Epithelial cell of esophagus (primary cell): ENCODE measurements at places on chromosomes 1 and 21.

GRCh38 chr1:53378061-53378460 lies 50.2 kb upstream of the LRP8 start:
- no peak for DNase-seq

GRCh38 chr1:38529391-38529790 lies 330.2 kb downstream of the RRAGC start:
- DNase-seq = no peak

- no peak for DNase-seq
Measured at GRCh38 chr1:36440646-36441045, 9.6 kb downstream of the OSCP1 start.

- peak; percentile 54 for DNase-seq
Measured at GRCh38 chr1:226737819-226738420, 1.2 kb downstream of the ITPKB start.

DNA sequence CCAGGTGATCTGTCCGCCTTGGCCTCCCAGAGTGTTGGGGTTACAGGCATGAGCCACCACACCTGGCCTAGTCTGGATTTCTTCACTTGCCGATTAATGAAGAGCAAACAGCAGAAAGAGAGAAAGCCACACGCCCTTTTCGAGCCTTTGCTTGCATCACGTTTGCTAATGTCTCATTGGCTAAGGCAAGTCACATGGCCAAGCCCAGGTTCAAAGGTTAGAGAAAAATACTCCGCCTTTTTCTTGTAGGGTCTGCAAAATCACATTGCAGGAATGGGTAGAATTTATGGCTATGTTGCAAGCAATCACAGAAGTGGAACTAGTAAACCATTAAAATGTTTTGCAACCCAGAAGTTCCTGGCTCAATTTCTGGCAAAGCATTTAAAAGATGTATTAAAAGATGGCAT lies 26.8 kb upstream of the BACH1 start:
- no peak for DNase-seq

DNA sequence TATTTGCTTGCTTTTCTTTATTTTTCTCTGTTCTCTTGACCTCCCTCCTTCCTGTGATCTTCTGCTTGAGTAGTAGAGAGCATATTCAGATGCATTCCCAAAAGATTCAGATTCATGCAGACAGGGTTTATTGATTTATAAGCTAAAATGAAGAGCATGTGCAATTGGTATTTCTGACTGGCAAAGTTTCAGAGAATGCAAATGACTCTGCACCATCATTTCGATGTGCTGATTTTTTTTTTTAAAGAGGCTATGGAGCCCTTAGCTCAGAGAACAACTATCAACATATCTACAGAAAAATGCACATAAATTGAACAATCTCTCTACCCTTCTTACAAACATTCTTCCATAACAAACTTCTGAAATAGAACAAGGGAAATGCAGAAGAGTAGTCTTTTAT lies 312.0 kb downstream of the VAV3 start:
- no peak for DNase-seq

GRCh38 chr1:31297277-31298247 lies 730 bp downstream of the ZCCHC17 start:
- peak; percentile 83 for DNase-seq

DNA sequence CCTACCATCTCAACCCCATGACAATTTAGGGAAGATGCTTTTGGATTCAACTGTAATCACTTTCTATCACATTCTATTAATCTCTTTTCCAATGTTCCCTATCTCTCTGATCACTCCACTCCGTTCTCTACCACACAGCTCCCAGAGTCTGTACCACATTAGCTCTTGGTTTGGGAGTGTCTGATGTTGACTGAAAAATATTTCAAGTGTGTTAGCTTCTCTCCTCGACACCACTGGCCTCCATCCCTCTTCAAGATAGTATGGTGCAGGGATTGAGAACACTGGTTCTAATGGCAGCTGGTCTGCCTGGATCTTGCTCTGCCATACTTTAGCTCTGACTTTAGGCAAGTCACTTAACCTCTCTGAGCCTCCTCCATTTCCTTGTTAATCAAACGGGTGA lies 39.9 kb downstream of the ATP1A1 start:
- no peak for DNase-seq

- no peak for DNase-seq
Measured at GRCh38 chr1:161421456-161421855, 53.8 kb upstream of the CFAP126 start.

- DNase-seq = peak; percentile 35
Measured at GRCh38 chr1:218478336-218478735, 133.2 kb downstream of the TGFB2 start.

DNA sequence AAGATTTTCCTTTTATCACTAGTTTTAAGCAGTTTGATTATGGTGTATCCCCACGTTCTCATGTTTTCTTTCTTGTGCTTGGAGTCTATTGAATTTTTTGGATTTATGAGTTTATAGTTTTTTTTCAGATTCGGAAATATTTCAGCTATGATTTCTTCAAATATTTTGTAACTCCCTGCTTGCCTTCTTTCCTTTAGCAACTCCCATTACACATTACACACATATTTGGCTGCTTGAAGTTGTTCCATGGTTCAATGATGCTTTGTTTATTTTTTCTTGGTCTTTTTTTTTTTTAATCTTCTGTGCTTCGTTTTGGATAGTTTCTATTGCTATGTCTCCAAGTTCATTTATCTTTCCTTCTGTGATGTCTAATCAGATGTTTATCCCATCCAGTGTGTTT lies 48.5 kb upstream of the WARS2 start:
- DNase-seq = no peak

- no peak for DNase-seq
Measured at GRCh38 chr1:112399456-112399855, 3.4 kb downstream of the CTTNBP2NL start.

DNA sequence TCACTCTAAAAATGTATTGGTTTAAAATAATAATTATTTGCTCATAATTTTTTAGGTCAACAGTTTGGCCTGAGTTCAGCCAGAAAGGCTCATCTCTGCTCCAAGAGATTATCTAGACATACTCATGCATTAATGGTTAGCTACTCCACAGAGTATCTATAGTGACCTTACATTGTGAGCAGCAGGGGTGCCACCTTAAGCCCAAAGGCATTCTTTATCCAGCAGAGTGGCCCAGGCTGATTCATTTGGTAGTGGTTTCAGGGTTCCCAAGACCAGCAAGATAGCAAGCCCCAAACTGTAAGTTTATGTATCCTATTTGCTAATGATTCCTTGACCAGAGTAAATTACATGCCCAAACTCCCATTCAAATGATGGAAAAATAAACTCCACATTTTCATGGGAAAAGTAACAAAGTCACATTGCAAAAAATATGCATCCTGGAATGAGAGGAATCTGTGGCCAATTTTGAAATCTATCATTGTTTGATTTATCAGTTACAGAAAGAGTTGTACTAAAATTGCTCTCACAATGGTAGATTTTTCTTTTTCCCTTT lies 182.6 kb upstream of the KCNK2 start:
- DNase-seq = no peak

- DNase-seq = peak; percentile 75
Measured at GRCh38 chr21:28229814-28230213, 762.9 kb downstream of the LTN1 start.

- DNase-seq = peak; percentile 4
Measured at GRCh38 chr1:5620997-5621396, 371.2 kb downstream of the NPHP4 start.

- DNase-seq = no peak
Measured at GRCh38 chr1:167084757-167085156, 5.4 kb downstream of the GPA33 start.

DNA sequence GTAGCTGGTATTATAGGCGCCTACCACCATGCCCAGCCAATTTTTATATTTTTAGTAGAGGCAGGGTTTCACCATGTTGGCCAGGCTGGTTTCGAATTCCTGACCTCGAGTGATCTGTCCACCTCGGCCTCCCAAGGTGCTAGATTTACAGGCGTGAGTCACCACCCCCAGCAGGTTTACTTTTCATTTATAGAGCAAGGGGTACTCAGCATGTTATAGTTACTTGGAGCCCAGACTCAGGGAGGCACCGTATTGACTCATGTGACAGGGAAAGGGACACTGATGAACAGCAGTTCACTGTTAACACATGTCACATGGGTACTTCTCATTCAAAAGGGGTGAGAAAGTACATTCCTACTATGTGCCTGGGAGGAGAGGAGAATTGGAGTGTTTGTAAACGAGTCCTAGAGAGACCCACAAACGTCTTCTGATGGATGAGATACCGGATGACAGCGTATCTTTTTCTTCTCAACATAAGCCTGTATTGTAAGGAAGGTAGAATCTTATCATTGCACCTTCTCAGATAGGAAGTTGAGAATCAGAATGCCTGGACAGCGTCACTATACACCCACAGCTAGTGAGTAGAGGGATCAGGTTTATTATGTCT lies 510.0 kb downstream of the USP25 start:
- DNase-seq = no peak

- DNase-seq = no peak
Measured at GRCh38 chr21:21807598-21807903, 809.3 kb downstream of the NCAM2 start.

- DNase-seq = peak; percentile 63
Measured at GRCh38 chr1:218463194-218464156, 118.3 kb downstream of the TGFB2 start.

DNA sequence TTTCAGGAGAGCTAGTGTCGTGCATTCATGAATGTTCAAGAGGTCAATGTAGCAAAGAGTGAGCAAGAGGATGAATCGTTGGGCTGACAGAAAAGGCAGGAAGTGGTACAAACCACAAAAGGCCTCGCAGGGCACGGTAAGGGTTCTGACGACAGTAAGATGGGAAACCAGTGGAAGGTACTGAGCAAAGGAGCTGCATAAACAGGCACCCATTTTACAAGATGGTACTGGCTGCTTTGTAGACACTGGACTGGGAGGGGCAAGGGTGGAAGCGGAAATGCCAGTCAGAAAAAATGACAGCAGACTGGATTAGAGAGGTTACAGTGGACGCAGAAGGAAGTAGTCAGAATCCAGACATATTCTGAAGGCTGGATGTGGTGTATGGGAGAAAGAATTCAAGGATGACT lies 123.5 kb downstream of the PTPN14 start:
- peak; percentile 95 for DNase-seq

- DNase-seq = no peak
Measured at GRCh38 chr1:35708441-35708921, 10.2 kb downstream of the C1orf216 start.

DNA sequence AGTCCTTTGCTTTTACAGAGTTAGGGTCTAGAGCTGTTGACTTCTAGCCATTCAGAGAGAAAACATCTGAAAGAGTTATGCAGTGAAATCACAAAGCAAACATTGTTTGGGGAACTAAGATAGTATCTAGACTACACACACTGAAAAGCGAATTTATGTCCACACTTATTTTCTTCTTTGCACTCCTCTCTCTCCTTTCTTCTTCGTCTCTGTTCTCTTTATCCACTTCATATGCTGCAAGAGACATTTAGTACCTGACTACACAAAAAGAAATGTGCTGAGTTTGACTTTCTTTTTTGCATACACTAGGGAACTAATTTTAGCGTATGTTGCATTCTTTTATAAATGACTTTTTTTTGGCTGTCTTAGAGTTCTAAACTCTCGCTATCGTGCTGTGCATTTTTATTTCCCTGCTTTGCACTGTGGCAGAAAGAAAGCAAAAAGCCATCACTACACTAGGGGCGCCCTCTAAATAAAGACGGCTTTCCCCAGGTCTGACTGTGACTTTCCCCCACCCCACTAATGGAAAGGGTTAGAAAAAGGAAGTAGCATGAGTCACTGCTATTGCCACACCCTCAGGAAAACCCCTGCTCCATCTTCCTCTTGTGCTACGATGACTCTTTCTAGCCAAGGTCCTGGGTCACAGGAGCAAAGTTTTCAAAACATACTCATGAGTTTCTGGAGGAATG lies 65.7 kb downstream of the MAP3K7CL start:
- DNase-seq = peak; percentile 94

- no peak for DNase-seq
Measured at GRCh38 chr1:70934194-70934961, 113.2 kb downstream of the PTGER3 start.

DNA sequence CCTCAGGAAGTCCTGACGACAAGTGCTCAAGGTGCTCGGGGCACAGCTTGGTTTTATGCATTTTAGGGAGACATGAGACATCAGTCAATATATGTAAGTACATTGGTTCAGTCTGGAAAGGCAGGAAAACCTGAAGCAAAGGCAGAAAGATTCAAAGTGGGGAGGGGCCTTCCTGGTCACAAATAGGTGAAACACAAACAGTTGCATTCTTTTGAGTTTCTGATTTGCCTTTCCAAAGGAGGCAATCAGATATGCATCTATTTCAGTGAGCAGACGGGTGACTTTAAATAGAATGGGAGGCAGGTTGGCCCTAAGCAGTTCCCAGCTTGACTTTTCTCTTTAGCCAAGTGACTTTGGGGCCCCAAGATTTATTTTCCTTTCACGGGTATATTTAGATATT lies 8.9 kb upstream of the RNF187 start:
- no peak for DNase-seq

DNA sequence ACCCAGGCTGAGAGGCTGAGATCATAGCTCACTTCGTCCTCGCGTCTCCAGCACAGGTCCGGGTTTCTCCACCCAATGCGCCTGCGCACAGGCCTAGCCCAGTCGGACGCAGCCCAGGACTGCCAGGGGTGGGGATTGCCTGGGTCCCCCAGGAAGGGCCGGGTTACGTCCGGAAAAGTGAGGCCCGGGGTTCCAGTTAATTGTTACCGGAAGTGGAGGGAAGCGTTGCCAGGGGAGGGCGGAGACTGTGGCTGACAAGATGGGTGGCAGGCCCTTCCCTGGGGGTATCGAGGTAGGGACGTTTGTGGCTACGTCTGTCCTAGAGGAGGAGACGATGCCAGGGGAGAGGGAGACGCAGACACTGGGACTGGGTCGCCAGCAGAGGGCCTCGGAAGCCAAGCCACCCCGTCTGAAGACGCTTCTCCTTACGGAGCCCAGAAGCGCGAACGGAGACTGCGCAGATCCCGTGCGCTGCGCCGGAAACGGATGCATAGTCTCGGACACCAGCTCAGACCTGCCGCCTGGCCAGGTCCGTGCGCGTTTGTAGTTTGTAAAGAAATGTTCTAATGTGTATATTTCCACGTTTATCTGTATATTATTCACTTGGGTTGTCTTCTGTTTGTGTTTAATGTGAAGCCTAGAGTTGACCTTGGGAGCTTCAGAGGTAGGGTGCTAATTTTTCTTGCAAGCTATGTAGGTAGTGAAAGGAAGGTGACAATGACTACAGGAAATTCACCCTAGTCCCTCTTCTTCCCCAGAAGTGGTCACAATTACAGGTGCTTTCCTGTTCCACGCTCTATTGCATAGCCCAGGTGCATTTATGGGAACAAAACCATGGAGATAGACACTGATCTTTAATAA lies 7.3 kb downstream of the RSRP1 start:
- peak; percentile 96 for DNase-seq

DNA sequence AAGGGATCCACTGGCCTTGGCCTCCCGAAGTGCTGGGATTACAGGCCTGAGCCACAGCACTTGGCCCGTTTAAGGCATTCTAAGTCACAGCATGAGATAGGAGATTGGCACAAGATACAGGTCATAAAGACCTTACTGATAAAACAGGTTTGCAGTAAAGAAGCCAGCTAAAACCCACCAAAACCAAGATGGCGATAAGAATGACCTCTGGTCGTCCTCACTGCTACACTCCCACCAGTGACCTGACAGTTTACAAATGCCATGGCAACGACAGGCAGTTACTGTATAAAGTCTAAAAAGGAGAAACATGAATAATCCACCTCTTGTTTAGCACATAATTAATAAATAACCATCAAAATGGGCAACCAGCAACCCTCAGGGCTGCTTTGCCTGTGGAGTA lies 33.3 kb upstream of the RCC2 start:
- no peak for DNase-seq
